Mucosa of descending colon (tissue), 3 donors: ENCODE measurements at places on chromosomes 1 and 21.

- no peak for DNase-seq
These were observed 2.2 kb downstream of the RALGPS2 start for GRCh38 chr1:178727014-178727895.

- DNase-seq: peak; percentile 26
These were observed 2.7 kb upstream of the HMGN2 start for GRCh38 chr1:26469558-26469957.

DNA sequence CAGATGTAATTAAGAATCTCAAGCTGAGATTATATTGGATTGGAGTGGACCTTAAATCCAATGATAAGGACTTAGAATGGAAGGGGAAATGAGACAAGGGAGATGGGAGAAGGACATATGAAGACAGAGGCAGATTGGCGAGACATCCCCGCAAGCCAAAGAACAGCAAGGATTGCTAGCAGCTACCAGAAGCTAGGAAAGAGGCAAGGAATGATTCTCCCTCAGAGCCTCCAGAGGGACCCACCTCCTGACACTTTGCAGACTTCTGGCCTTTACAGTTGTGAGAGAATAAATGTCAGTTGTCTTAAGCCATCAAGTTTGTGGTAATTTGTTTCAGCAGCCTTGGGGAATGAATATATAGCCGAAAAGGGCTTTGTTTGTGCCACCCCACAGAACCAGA lies 20.7 kb downstream of the METTL13 start:
- DNase-seq: no peak

- no peak for DNase-seq
These were observed 5.0 kb downstream of the FYB2 start for GRCh38 chr1:56814205-56814604.

GRCh38 chr1:224873434-224874369 lies 55.8 kb upstream of the DNAH14 start:
- DNase-seq: no peak

DNA sequence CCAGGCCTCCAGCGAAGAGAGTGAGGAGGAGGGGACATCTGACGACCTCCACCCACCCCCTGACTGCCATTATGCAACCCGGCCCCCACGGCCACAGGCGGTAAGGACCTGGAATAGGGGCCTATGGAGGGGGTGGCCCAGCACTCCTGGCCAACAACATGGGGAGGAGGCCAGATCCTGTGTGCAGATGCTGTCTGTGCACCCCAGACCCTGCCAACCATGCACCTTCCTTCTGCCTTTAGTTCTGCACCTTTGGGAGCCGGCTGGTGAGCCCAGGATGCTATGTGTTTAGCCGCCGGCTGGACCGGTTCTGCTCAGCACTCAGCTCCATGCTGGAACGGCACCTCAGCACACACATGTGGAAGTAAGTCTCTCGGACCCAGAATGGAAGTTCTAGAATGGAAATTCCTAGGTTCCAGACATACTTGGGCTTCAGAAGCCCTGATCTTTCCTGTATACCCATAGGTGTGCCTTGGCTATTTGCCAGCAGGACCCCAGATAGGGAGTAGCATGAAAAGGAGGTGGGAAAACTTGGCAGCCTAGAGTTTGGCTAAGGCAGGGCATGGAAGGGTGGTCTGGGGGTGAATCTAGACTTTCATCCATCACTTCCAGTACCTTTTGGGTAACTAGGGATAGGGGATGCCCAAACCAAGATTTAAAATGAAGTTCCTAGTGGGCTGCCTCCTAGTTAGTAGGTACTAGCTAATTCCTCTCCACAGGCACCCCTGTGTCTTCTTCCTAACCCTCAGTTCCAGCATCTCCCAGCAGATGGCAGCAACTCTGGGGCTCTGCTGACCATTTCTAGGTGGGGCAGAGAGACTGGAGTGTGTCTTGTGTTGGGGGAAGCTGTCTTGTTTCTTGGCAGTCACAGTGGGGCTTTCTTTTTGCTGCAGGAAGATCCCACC lies 3.6 kb upstream of the CYB561D1 start:
- DNase-seq: peak; percentile 86

DNA sequence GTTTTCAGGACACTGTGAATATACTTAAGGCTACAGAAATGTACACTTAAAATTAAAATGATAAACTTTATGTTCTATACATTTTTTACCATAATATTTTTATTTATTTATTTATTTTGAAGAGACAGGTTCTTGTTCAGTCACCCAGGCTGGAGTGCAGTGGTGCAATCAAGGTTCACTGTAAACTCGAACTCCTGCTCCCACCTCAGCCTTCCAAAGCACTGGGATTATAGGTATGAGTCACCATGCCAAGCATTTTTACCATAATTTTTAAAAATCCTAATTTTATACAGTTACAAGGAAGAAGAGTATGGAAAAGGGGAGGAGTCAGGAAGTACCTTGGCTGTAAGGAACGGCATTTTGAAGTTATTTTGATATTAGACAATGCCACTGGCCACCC lies 23.6 kb upstream of the ANGPTL3 start:
- no peak for DNase-seq

DNA sequence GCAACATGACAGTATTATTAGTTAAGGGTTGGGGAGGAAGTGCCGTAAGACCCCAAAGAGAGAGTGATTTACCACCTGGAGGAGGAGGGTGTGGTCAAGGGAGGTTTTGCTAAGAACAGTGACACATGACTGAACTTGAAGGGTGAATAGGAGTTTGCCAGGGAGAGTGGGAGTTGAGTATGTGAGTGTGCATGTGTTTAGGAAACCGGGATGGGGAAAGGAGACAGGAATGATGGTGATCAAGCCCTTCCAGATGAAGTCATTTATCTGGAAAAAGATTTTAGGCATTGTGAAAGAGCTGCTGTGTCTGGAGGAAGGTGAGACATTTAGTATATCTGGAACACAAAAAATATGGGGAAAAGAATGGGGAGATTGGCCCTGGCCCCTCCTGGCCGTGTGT lies 28.1 kb upstream of the IL10 start:
- DNase-seq: no peak

- DNase-seq: no peak
These were observed 64.1 kb downstream of the WDR4 start for GRCh38 chr21:42815217-42815616.

GRCh38 chr1:220748089-220748934 lies at the start of gene MTARC2:
Gene MTARC2 (plus strand): TSS chr1:220748322. CDS start chr1:220748532, 210 bp downstream.
- DNase-seq: peak; percentile 83

DNA sequence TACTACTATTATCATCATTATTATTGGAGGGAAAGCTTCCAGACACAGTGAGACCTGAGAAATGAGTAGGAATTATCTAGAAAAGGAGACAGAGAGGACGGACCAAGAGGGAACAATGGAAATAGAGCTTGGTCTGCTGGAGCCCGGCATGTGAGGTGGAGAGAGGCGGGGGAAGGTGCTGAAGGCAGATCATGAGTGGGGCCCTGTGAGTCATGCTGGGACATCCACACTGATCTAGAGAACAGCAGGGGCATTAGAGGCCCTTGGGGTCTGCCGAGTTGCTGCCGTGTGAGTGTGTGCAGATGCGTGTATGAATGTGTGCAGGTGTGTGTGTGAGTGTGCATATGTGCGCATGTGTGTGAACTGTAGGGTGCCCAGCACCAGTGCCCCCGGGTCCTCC lies 65.7 kb downstream of the TMCO4 start:
- no peak for DNase-seq
